ENCODE measurements at places on chromosomes 11 and 22.

DNA sequence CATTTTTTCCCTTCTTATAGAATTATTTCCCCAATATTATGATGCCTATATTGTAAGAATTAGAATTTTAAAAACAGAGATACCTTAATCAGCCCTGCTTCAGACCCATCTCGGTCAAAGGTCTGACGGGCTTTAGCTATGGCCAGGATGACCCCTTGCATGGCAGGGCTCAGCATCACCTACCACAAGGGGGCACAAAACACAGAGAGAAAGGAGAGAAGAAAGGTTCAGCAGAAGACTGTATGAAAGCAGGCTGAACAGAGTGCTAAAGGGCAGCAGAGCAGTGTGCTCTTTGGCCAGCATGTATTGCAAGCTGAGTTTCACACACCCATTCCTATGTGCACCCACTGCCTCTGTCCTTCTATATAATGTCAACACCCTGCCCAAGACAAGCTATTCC, 26.8 kb downstream of the CLDN25 start:
- peak; percentile 17 for DNase-seq

DNA sequence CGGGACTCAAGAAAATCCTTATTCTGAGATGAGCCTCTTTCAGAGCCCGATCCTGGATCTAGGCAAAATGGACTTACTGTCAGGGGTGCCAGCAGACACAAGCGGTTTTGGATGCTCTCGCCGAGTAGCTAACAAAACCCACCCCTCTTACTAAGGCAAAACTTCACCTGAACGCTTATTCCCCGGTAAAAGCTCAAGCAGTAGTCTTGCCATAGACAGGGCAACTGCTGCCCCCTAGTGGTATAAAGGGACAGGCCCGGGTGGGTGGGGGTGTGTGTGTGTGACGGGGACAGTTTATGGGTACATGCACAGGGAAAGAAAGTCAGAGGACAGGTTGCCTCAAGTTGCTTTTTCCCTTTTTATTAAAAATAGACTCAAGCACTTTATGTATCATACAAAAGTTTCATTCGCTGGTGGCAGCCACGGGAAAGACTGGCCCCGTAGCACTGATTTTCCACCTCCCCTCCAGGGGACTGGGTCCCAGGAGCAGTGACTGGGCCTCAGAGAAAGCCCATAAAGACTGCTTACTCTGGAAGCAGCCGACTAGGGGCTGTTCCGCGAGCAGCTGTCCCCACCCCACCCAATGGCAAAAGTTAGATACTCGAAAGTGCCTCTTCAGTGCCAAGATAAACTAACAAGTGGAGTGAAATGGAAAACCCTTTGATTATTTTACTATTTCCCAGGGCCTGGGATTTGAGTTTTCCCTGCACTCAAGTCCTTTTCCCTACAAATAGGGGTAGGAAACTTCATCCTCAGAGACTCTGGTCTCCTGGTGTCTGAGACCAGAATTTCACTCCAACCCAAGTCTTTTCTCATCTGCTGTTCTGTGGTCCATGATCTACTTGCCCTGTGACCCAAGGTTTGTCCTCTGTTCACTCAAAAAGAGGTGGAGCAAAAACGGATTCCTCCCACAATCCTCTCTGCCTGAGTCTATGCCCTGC, 4.7 kb downstream of the YPEL4 start:
- DNase-seq = no peak

DNA sequence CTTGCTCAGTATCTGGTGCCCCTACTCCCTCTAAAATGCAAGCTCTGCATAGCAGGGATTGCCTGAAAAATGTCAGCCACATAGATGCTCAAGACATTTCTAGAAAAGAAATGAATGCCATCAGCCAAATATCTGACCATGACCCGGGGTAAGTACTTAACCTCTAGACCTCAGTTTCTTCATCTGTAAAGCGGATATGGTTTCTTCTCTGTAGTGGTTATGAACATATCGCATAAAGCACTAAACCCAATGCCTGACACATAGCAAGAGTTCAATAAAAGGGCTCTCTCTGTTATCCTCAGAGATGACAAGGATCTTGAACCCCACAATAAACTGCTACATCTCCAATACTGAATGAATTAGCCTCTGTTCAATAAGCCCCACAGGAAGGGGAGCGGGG, 122.6 kb downstream of the ABTB2 start:
- DNase-seq = no peak

GRCh38 chr11:2644844-2645778, 54.7 kb downstream of the KCNQ1OT1 start:
- no peak for DNase-seq

DNA sequence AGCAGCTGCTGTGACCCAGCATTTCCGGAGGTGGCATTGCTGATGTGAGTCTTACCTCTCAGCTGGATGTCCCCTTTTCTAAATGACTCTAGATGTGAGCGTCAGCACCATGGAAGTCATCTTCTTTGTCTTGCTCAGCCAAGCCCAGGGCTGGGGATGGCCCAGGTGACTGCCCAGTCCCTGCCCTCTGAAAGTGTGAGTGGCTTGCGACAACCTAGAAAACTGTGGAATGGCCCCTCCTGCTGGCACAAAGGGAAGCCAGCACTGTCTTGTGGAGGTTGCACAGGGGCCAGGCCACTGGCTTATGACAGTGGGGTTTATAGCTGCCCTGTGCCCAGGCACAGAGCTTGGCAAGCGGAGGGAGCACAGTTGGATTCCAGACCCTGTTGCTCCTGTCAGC, 6.2 kb downstream of the TUB start:
- DNase-seq = no peak

DNA sequence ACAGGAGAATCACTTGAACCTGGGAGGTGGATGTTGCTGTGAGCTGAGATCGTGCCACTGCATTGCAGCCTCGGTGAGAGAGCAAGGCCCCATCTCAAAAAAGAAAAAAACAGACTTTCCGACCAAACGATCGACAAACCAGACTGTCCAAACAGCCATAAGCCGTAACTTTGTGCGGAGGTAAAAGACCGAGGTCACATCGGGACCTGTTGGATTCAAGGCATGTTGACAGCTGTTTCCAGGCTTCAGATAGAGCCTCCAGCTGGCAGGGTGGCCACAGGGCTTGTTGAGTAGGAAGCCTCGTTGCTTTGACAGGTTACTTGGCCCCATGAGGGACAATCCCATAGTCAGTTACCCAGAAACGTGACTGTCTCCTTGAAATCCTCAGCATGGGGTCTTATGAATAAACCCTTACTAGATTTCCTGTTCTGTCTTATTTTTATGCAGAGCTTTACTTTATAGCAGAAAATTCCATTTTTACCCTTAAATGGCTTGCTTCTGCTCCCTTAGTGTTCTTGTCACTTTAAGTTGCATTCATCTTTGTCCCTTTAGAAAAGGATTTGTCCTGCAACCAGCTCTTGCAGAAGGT, 22.3 kb downstream of the PPARA start:
- no peak for DNase-seq

DNA sequence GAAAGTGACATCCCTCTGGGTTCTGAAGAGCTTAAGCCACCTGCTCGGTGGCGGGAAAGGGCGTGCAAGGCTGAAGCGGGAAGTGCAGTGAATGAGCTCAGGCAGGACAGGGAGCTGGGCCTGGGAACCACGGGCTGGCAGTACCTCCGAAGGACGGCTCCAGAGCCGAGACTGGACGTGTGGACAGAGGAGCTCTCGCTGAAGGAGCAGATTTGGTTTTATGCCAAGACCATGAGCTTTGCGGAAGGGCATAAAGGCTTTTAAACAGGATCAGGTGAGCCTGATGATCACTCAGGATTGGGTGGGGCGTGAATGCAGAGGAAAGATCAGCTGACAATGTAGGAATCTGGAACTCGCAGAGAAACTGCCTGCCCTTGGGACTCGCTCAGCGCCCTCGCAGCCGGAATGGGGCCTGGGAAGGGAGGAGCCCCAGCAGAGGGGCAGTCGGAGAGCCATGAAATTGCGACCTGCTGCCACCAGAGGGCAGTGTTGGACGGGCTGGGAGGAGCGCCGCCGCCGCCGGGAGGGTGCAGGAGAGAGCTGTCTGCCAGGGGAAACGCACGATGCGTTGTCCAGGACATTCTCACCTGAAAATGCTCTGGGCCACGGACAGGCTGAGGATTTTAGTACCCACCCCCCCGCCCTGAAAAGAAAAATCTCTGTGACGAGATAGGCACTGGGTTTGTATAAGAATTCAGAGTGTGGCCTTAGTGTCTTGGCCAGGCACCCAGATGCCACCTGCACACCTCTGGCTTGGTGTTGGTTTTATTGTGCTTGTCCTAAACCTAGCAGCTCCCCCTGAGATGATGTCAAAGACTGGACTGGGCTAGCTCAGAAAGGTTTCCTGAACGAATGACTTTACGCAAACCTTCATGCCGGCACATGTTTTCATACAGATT, 324.4 kb downstream of the NTM start:
- DNase-seq = peak; percentile 81

GRCh38 chr11:47161134-47161854, 15.4 kb downstream of the ARFGAP2 start:
- peak; percentile 69 for DNase-seq

DNA sequence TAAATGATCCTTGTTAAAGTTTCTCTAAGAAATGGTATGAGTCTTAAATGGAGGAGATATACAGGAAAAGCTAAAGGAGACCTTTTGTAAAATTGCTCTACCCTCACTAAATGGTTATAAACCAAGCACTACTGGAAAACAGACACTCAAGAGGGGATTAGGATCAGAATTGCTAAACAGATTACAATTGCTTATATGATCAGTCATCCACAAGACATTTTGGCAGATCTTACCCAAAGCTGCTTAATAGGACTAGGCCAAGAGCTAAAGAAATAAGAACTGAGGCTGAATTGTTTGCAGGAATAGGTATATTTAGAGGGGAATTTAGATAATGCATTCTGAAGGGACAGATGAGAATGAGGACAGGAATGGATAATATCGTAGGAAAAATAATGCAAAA, 9.5 kb downstream of the HARBI1 start:
- no peak for DNase-seq

- DNase-seq = no peak
Observed at GRCh38 chr22:47434336-47435203, 672.1 kb downstream of the TBC1D22A start.

- DNase-seq = no peak
Observed at GRCh38 chr11:70146895-70147520, 56.1 kb upstream of the FADD start.
